ENCODE measurements at places on chromosomes 4 and X.

- DNase-seq = no peak
Observed at GRCh38 chr4:9999956-10000561, 21.2 kb downstream of the SLC2A9 start.

DNA sequence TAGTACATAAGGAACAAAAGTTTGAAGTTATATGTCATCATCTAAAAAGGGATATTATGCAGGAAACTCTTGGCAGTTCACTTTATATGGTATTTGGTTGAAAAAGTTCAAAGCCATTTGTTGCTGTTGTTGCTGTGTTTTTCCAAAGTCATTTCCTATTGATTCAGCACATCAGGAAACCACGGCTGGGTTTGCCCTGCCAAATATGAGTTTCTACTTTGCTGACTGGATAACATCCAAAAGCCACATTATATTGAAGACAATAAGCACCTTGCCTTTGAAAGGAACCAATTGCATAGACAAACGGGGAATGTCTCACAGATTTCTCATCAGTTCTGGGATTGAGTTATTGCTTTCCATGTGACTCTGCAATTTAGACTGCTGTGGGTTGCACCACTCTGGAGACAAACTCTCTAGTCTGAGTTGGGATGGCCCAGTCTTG, 206.1 kb downstream of the SLC39A8 start:
- no peak for DNase-seq

DNA sequence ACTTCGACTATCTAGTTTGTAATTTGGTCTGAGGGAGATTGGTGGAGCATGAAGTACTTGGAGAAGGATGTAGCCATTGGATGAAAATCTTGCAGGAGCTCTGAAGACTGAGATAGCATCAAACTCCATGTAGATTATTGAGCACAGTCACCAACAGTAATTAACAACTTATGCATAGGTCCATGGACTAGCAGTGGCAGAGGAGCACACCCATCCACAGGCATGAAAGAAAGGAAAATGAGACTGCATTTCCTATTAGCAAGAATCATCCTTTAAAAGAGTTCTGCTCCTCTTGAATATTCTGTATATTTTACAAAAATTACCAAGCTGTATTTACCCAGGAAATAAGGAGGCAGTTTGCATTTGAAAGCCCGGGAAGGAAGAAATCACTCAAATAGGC, 529.4 kb upstream of the ACTRT1 start:
- DNase-seq = no peak

DNA sequence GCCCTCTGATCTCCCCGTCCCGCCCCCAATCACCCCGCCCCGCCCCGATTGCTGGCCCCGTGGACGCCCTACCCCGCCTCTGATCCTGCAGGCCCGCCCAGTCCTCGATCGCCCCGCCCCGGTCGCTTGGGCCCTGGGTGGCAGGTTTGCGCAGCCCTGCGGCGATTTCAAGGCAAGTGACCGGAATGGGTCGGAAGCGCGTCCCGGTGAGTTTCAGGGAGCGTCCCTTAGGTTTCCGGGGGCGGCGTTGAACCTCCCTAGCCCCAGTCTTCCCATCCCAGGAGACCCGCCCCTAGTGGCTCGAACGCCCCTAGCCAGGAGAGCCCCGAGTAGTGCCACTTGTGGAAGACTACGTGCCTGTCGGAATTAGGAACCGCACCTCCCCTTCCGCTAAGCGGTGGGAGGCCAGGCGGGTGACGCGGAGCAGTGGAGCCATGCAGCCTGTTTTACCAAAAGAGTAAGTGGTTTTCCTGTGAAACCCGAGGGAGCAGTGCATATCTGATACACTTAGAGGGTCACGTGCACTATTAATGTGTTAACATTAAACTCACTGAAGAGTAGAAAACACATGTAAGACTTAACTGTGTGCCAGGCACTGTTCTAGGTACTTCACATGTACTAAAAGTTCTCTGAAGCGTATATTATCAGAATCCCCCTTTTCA, 354 bp upstream of the TEC start:
- DNase-seq = peak; percentile 93

DNA sequence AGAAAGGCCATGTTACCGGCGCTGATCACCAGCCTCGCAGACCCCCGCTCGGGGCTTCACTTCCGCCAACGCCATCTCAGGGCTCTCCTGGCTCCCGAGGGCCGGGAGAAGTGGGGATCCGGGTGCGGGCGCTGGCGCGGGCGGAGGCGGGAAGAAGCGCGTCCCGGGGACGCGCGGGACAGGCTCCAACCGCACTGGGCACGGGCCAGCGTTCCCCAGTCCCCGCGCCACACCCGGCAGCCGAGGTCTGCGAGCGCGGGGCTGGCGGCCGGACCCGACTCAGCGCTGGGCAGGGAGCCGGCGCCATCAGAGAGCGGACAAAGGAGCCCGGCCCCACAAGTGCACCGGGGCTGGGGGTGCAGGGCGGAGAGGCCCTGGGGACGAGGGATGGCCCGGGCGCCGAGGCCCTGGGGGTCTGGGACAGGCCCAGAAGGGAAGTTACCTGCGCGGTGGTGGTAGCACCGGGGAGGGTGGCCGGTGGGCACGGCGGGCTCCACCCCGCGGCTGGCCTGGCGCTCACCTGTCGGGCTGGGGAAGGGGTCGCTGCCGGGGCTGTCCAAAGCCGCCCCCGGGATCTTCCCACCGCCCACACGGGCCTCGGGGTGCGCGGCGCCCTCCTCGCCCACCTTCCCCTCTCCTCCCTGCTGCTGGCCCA, 449 bp downstream of the CTPS2 start:
- DNase-seq = no peak
